ENCODE measurements at places on chromosomes 2 and 18. TPM values are rescaled to one million over a fixed set of nuclear protein-coding genes. Genes with fewer than 3 reads are reported as not detected.

DNA sequence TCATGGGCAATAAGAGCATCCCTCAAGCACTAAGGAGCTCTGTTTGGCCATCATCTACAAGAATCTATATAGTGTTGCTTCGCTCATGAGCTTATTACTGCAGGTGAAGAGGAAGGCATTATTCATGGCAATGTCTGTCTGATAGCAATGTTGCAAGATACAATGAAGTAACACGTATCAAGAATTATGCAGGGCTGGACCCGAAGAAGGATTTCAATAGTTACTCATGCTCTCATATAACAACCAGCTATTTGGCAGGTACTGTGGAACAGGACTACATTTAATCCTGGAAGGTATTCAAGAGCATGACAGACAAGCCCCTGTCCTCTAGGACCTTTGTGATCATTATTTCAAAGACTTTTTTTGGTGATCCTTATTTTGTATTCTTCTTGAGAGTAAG is 109.6 kb downstream of the LAMA3 start:
- no peak for DNase-seq

DNA sequence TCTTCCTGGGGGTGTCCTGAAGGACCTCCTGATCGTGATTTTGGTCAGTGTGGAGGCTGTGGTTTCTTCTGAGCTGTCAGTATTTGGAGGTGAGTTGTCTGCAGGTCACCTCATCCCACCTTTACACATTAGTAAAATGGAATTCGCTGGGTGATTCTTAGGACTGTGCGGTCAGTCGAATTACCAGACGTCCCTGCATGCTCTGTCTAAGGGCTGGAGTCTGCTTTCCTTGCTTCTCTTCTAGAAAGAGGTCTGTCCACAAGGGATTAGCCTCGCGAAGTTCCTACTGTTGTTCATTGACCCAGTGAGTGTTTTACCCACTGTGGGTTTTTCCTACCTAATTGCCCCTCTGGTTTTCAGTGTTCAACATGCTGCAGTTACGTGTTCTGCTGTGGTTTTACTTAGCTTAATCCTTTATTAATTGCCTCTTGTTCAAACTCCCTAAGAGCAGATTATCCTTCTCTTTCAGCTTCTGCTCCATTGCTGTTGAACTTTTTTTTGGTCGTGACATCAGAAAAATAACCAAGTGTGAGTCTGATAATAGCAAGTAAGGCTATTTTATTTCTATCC is 183.4 kb downstream of the NEDD4L start:
- no peak for DNase-seq

DNA sequence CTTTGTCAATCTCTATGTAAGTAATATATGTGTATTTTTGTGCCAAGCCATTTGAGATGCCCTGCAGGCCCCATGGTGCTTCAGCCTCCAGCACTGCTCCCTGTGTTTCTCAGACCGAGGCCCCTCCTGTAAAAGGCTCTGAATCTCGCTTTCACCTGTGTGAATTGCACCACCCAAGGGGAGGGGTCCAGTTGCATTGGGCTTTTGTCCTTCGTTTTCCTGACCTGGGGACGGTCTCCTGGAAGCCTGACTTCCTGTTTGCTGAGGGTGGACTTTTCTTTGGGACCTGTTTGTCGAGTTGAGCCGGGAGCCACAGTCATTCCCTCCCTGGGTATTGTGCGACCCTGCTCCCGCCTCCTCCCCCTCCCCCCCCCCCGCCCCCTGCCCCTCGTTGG is 48.9 kb downstream of the AGAP1 start:
- DNase-seq, result no peak

DNA sequence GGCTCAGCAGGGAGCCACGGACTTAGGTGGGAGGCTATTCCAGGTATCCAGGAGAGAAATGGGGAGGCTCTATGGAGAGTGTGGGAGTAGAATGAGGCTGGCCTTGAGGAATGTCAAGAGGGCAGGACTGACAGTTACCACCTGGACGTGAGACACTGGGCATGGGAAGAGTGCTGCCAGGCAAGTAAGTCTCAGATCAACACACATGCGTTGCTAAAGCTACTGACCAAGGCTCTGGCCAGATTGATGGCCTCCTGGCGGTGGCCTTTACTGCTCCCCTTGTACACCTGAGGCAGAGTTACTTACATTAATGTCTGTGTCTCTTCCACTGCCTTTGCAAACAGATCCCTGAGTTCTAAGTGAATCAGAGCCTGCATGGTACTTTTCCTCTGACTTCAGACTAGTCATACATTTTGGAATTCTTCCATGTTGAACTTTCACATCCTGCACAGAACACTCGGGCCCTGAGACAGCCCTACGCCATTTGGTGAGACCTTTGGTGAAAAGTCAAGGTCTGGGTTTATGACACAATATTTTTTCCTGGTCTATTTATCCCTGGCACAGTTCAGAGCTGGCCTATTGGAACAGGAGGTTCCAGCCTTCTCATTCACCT is 398.8 kb upstream of the TRIB2 start:
- DNase-seq, result no peak

PRSS56 gene
- total RNA-seq, result not detected

GCG gene
- not detected for total RNA-seq

CAVIN2 gene
- 103 TPM for total RNA-seq

GAL3ST2 gene
- total RNA-seq, result not detected

GRCh38 chr2:131966256-131966655 is 195.5 kb downstream of the ANKRD30BL start:
- no peak for DNase-seq

- no peak for DNase-seq
These were observed 49.8 kb downstream of the ZNF516 start for GRCh38 chr18:76445275-76445674.

- DNase-seq, result no peak
These were observed 3.3 kb downstream of the CIB4 start for GRCh38 chr2:26637811-26638310.

TLX2 gene
- total RNA-seq, result 0.63 TPM

GRCh38 chr2:31354837-31355236 is 59.7 kb downstream of the XDH start:
- no peak for DNase-seq

GRCh38 chr18:48244530-48244929 is 164.7 kb downstream of the ZBTB7C start:
- DNase-seq, result no peak

GRCh38 chr2:97728091-97728731 is 14.8 kb downstream of the ZAP70 start:
- DNase-seq, result no peak

DNA sequence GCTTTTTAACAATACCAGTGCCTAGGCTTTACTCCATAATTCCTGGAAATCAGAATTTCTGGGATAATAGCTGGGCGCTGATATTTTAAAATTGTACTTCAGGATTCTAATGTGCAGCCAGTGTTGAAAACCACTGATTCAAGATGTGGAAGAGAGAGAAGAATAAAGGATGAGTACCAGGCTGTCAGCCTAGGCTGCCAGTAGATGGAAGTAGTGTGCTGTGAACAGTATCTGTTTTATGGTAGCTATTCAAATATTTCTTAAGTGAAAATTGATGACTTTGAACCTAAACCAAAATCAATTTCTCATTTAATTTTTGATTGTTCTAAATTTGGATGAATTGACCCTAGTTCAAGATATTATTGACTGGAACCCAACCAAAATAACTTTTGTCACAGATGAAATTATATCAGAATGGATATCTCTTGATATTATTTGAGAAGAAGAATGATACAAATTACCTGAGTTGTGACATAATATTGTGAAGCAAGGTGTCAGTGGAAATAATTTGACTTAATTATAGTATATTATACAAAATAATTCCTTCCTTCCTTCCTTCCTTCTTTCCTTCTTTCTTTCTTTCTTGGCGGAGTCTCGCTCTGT is 88.0 kb downstream of the COMMD1 start:
- no peak for DNase-seq

DNA sequence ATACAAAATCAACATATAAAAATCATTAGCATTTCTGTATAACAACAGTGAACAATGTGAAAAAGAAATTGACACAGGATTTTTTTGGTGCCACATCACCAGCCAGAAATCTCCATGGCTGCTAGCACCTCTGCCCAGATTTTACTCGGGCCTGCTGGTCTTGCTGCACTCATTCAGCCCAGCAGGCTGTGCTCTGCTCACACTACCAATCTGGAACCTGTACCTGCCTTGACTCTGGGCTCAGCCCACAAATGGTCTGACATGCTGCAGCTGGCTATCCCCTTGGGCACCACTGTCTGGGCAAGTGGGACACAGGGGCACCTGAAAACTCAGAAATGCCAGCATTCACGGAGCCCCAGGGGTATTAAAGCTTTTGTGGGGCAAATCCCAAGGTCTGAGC is 392.5 kb upstream of the NRXN1 start:
- no peak for DNase-seq

DNA sequence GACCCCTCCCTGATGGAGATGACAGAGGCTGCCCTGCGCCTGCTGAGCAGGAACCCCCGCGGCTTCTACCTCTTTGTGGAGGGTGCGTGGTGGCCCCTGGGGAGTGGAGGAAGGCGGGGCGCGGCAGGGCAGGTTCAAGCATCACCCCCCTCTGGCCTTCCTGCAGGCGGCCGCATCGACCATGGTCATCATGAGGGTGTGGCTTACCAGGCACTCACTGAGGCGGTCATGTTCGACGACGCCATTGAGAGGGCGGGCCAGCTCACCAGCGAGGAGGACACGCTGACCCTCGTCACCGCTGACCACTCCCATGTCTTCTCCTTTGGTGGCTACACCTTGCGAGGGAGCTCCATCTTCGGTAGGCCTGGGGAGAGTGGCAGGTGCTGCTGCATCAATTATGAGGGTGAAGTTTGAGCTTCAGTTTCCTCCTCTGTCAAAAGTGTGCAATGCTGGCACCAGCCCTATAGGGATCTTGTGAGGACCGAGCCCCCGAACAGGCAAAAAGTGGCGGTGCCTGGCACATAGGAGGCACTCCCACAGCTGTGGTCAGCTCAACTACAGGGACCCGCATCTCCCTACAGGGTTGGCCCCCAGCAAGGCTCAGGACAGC is 2.2 kb downstream of the ALPI start:
- DNase-seq, result no peak

DNA sequence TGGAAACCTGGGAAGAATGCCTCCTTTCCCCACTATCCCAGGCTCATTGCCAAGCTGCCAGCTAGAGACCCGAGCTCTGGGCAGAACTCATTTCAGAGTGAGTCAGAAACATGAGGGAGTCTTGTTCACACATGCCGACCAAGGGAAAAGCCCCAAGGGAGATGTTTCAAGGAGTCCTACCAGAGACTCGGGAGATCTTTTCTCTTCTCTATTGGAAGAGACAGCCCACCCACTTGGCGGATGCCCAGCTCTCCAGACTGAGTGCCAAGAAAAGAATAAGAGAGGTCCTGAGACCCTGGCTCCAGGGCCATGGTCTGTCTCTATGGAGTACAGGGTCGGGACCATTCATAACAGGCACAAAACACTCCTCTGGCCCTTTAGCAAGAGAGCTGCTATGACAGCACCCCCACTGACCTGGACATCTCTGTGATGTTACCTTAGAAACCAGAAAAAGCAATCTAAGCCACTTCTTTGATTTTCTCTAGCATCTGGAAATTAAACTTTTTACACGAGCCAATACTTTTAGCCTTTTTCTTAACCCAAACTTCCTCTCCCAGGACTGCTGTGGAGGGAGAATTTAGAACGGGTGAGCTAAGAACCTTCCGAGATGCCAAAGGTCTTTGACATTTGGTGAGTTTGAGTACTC is 18.5 kb upstream of the IGFBP5 start:
- DNase-seq, result no peak

DNA sequence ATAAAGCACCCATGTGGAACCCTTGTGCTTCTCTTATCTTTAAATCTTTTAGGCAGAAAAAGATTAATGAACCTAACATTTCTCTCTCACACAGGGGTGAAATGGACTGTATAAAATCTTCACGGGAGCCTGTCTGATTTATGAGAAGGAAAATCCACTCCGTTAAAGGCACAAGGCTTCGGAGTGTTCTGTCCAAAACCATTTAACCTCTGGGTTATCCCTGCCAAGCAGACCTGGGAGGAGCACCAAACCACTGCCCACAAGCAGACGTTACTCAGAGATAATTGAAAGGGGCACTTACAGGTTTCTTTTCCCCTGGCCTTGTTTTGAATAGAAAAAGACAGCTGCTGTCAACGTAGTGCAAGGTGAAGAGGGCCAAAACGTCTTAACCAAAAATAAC is 184.4 kb upstream of the DOK6 start:
- DNase-seq, result no peak

DNA sequence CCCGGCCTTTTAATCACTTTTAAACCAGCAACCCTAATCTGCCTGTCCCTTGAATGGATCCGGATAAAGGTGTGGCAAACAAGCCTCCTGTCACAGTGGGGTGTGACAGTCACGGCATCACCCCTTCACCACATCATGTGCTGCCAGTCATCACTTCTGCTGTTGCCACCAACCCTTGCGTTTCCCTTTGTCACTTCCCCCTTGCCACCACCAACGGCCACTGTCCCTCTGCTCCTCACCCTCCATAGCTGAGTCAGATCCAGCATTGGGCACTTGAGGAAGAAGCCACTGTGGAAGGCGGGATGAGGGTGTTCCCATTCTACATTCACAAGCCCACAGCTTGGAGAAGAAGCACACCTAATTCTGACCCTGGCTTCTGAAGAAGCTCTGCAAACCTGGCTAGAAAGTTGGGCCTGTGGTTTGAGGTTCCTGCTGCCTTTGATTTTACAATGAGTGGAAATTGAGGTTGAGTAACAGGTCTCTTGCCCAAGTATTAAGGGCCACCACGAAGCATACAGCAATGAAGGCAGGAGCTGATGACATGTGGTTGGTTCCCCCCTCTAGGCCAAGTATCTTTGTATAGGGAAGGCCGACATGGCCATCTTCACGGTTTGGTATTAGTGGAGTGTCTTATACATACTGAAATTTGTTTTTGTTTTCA is 22.9 kb upstream of the DARS1 start:
- DNase-seq, result no peak

DNA sequence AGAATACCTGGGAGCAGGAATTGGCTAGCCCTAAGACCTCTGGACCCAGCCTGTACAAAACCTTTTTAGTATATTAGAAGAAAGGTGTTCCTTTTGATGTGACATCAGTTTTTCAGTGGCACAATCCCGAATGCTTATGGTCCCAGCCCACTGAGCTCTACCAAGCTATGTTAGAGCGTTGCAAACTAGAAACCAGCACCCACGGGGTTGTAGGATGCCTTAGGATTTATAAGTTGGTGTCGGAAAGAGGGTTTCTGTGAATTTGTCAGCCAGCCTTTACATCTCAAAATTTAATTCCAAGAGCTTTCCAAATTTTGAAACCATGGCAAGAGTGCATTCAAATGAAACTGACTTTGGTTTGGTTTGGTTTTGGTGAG is 499 bp upstream of the LMAN1 start:
- DNase-seq, result no peak

- no peak for DNase-seq
These were observed 332.4 kb downstream of the IRS1 start for GRCh38 chr2:226467221-226467620.

GRCh38 chr2:78682781-78683180 is 342.7 kb upstream of the REG3G start:
- no peak for DNase-seq

Data from urinary bladder (tissue), 4 donors.